ENCODE measurements at places on chromosomes 1 and 21.

- no peak for DNase-seq
Observed at GRCh38 chr1:39195166-39196111, 9.1 kb upstream of the MACF1 start.

DNA sequence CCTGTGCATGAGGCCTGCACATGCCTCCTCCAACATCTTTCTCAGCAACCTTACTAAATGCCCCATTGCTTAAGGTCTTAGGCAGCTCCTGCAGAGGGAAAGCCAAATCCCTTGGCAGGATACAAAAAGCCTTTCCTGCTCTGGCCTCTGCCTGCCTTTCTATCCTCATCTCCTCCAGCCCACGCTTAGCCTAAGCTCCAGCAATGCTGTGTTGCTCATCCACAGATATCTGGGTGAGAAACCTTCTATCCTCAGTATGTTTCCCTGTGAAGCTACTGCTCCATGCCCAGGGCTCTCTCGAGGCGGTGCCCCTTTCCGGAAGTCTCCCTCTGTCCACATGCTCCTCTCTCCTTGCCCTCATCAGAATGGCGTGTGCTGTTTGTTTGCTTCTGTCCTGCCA, 37.0 kb upstream of the CCSAP start:
- no peak for DNase-seq

GRCh38 chr1:208089761-208090370, 154.3 kb downstream of the PLXNA2 start:
- peak; percentile 38 for DNase-seq

DNA sequence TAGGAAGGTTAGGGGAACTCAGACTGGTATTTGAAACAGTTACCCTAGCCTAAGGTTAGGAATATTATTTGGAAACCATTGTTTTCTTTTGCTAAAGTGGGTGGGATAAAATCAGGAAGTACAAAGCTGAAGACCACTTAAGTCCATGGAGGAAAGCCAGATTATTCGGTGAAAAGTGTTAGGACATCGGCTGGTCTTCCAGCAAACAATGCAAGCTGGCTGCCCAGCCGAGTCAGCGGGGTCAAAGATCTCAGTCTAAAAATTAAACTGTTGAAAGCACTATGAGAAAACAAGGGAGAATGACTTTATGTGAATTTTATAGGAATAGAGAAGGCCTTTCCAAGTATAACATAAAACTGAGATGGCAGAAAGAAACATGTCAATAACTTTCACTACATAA, 231.7 kb downstream of the KCNJ6 start:
- no peak for DNase-seq

DNA sequence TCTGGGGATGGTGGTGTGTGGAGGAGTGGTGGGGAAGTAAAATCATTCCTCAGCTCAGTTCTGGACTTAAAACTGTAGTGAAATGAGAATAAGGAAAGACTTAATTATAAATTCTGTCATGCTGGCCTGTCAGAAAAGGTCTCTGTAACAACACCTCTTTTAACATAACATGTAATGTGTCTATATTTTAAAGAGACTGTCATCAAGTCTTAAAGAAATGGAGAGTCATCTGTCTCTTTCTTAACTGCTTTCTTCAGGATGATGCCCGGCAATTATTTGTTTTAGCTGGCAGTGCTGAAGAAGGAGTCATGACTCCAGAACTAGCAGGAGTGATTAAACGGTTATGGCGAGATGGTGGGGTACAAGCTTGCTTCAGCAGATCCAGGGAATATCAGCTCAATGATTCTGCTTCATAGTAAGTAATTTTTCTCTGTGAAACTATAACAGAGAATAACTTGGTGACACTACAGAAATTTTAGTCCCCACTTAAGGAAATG, 30.6 kb downstream of the GNAI3 start:
- no peak for DNase-seq

GRCh38 chr1:227929751-227930472, 17.8 kb downstream of the WNT9A start:
- no peak for DNase-seq

- no peak for DNase-seq
Observed at GRCh38 chr1:41882068-41882477, 36.6 kb downstream of the HIVEP3 start.

GRCh38 chr1:41850029-41850428, 68.7 kb downstream of the HIVEP3 start:
- DNase-seq = no peak

- peak; percentile 72 for DNase-seq
Observed at GRCh38 chr1:39788758-39789570, at the start of gene BMP8B. BMP8B (minus strand) TSS chr1:39788865; CDS start chr1:39788485, 380 bp downstream.

GRCh38 chr1:170471398-170472053, 60.4 kb upstream of the GORAB start:
- no peak for DNase-seq

- DNase-seq = peak; percentile 70
Observed at GRCh38 chr21:34243562-34243961, 120.2 kb upstream of the KCNE2 start.

- DNase-seq = no peak
Observed at GRCh38 chr1:227312361-227313025, 5.8 kb downstream of the CDC42BPA start.

DNA sequence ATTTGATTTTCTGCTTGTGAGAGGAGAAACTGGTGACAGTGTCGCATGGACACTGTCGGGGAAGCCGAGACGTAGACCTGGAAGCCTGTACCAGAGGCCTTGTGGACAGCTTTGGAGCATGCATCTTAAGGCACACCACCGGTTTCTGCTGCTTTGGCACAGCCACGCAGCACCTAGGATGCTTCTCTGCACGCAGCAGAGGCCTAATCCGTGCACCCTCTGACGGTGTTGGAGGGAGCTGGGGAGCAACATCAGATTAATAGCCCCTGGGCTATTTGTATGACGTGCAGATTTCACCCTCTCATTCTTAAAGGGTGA, 30.3 kb downstream of the TEX35 start:
- DNase-seq = no peak

DNA sequence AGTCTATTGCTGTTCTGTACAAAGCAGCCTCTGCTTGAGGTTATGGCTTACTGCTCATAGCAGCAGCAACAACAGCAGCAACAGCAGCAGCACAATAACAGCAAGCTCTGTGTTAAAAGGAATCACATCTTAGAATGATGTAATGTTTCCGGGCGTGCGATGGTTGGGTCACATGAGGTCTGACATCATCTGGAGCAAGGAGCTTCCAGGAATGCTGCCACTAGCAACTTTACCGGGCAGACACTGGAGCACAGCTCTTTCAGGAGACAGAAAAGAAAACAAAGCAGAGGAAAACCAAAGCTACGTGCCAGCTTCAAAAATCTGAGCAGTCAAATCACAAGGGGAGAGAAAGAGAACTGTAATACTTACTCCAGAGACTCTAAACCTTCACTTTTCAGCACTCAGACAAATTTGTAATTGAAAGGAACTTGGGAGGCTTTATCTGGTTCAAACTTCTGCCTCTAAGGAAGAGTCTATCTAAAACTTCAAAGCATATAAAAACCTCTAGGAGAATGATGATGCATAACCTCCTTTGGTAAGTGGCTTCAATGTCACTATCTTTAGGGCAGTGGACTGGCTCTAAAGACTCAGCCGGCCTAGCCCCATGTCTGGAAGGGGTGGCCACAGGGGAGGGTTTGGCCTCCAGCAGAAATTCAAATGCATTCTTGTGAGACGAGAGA, 28.3 kb upstream of the RAB3GAP2 start:
- peak; percentile 65 for DNase-seq

- no peak for DNase-seq
Observed at GRCh38 chr1:82819234-82819633, 1018.5 kb downstream of the ADGRL2 start.

GRCh38 chr1:216153130-216153529, 270.1 kb downstream of the USH2A start:
- no peak for DNase-seq
